ENCODE measurements at places on chromosomes 3 and 15.

DNA sequence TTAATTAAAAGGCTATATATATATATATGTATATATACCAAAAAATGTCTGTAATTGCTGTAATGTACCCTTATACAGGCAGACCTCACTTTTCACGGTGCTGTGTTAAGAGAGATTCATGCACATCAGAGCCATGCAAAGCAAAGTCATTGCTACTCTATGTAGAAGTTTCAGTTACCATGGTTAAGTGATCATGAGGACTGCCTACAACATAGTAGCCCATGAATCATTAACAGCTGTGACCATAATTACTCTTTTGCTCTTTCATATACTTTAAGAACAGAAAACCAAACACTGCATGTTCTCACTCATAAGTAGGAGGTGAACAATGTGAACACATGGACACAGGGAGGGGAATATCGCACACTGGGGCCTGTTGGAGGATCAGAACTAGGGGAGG is 225.3 kb upstream of the EPHA3 start:
- no peak for DNase-seq

DNA sequence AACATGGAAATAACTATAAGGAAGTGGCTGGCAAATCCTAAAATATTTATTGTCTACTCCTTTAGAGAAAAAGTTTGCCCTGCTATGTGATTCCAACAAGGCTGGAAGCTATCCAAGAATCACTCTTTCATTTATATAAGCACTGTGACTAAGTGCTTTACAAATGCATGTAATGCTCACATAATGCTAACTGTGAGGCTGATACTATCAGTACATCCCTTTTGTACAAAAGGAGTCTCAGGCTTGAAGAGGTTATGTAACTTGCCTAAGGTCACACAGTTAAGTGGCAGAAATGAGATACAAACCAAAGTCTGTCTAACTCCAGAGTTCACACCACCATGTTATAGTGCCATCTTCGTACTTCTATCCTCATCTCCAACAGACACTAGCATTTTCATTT is 17.0 kb downstream of the TOPBP1 start:
- DNase-seq: no peak

- DNase-seq: no peak
Measured at GRCh38 chr3:28406241-28406640, 57.6 kb upstream of the AZI2 start.

DNA sequence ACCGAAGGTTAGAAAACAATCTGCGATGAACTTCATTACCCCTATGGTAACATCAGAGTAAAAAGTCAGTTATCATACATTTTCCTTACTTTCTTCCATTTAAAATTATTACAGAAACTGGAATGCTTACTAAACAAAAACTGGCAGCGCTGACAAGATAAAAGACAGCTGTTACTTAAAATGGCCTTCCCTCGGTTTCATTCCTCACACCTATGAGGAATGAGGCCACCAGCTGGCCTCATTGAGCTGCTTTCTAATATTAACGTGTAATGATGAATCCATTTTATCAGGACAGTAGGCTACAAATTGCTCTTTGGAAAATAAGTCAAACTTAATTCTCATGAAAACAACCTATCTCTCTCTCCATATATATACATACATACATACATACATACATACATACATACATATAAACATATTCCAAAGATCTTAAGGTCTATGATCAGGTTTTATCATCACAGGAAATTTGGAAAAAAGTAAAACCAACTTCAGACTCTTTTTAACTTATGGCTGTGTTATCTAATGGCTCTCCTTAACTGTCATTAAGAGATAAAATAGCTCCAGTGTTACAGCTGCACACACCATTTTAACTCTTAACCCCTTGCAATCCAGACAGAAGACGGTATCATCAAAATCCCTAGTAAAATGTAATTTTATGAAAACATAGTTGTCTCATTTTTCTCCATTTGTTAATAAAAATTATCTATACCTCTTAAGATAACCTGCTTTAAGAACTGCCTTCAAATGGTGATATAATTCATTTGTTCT is 5.2 kb downstream of the CCNL1 start:
- no peak for DNase-seq

DNA sequence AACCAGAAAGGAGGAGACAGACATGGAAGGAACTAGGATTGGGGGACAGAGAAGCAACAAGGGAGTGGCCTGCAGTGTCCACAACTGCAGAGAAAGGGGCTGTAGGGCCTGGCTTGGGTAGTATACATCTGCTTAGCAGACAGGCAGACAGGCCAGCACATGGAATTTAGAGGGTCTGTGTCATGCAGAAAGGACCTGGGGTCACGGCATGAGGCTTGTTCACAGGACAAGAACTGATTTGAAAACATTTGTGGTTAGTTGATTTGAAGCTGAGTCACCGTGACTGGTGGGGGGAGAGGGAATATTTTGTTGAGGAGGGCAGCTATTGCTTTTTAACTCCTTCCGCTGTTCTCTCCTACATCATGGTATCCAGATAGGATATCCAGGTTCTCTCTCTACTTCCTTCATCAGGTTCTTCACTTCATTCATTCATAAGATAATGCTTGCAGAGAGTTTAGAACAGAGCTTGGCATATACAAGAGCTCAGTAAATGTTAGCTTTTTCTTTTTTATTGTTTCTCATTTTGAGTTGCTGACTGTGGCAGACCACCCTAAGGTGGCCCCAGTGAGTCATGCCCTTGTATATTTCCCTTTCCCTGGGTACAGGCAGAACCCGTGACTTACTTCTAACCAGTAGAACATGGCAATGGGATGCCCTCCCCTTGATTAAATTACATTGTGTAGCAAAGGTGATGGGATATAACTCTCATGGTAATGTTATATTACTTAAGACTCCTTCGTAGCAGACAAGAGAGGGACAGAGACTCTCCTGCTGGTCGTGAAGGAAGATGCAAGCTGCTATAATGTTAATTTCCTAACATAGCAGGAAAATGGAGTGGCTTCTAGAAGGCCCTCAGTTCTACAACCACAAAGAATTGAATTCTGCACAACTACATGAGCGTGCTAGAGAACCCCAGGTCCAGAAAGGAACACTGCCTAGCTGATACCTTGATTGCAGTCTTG is 95.0 kb upstream of the NMNAT3 start:
- no peak for DNase-seq

GRCh38 chr15:61974118-61974517 is 86.1 kb downstream of the VPS13C start:
- peak; percentile 2 for DNase-seq

- no peak for DNase-seq
Measured at GRCh38 chr3:114319453-114319852, 25.6 kb downstream of the TIGIT start.

DNA sequence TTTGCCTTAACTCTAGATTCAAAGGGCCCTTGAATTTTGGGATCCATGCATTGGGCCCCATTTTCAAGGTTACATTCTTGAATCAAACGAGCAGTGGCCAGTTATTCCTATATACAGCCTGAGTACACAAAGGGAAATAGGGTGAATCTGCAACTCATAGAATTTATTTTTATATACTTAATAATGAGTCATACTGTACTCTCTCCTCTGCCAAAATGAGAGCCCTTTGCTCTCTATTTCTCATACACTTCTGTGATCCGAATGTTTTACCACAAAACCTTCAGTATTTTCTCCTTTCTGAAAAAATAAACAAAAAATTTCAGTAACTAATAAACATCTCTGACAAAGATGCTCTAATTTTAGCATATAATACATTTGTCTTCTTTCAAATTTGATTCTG is 116.7 kb downstream of the SERPINI1 start:
- DNase-seq: no peak

- DNase-seq: no peak
Measured at GRCh38 chr3:71395470-71395869, 188.1 kb downstream of the FOXP1 start.

DNA sequence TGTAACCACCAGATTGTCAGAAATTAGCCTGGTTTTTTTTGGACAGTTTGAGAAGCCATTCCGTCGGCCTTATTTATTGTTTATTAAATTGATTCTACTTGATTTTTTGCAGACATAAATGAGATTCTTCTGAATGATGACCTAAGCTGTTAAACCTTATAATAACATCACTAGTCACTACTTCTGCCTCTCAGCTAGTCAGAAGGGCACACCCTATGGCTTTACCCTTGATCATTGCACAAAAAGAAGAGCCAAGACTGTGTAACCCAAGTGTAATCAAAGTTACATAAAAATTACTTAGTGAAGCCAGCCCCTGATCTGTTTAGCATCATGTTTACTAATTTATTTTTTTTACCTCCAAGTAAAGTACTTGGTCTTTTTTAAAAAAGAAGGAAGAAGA is 64.3 kb downstream of the CHL1 start:
- no peak for DNase-seq

GRCh38 chr3:172808969-172809546 is 58.5 kb downstream of the ECT2 start:
- peak; percentile 38 for DNase-seq

GRCh38 chr3:150936693-150937092 is 31.5 kb upstream of the MINDY4B start:
- DNase-seq: no peak

DNA sequence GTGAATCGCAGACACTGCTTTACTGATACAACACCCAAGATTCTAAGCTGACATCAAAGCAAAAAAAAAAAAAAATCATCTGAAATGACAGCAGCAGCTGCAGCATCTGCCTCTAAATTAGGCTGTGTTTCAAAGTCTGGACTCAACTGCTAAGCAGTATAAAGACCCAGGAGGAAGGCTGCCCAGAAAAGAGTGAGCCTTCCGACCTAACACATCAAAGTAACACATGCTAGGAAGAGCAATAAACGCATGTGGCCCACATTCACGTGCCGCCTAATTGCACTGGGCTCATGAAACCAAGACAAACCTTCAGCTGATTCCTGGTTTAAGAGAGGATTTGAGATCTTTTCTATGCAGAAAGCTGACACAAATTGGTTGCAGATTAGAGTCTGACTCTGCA is 317.1 kb downstream of the ZIC4 start:
- DNase-seq: no peak

GRCh38 chr15:101637919-101638318 is 14.3 kb downstream of the TM2D3 start:
- DNase-seq: no peak

GRCh38 chr15:101428758-101429157 is 60.7 kb downstream of the PCSK6 start:
- no peak for DNase-seq

- no peak for DNase-seq
Measured at GRCh38 chr15:67832897-67833709, 6.7 kb downstream of the RNU6-1 start.

- DNase-seq: no peak
Measured at GRCh38 chr3:172201870-172202236, 162.5 kb downstream of the FNDC3B start.

GRCh38 chr15:72306211-72306785 is 13.7 kb downstream of the CELF6 start:
- DNase-seq: peak; percentile 84

- DNase-seq: no peak
Measured at GRCh38 chr3:109137761-109138160, 1.2 kb downstream of the C3orf85 start.

DNA sequence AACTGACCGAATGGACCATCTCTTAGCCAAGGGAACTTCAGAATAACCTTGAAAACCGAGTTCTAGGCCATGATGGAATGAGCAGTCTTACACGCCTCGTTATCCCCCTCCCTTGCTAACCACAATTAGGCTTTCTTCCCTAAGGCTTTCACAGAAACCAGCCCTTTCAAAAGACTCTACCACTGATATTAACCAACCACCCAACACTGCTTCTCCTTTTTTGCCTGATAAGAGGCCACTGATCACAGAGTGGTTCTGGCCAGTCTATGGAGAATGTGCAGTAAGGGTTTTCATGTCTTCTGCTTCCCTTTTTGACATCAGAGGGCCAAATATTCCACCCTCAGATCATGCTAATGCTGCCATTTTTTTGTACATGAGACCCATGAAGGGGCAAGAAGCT is 59.3 kb downstream of the MCF2L2 start:
- peak; percentile 16 for DNase-seq

- no peak for DNase-seq
Measured at GRCh38 chr3:168273036-168273435, 177.3 kb upstream of the GOLIM4 start.
